Upper lobe of right lung (tissue), 1 donor: ENCODE measurements at places on chromosomes 7 and 10.

GRCh38 chr10:102919246-102919959 is 1.3 kb downstream of the CNNM2 start:
- DNase-seq = peak; percentile 71

DNA sequence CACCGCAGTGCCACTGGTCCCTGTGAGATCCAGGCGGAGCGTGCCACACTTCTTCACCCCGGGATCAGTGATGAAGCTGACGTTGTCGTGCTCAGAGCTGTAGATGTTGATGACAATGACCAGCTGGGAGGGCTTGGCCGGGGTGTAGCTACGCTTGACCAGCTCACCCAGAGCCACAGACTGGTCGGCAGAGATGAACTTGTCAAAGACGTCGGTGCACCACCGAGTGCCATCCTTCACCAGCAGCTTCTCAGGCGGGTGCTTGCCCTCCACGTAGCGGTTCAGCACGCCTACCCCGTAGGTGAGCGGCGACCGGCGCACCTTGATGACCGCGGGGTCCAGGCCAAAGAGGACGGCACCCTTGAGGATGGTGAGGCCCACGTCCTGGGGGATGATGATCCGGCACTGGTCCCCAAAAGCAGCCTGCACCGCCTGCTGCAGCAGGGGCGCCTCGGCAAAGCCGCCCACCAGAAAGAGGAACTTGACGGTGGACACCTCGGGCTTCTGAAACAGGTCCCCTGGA is 54.2 kb downstream of the PNLIPRP2 start:
- DNase-seq = no peak

DNA sequence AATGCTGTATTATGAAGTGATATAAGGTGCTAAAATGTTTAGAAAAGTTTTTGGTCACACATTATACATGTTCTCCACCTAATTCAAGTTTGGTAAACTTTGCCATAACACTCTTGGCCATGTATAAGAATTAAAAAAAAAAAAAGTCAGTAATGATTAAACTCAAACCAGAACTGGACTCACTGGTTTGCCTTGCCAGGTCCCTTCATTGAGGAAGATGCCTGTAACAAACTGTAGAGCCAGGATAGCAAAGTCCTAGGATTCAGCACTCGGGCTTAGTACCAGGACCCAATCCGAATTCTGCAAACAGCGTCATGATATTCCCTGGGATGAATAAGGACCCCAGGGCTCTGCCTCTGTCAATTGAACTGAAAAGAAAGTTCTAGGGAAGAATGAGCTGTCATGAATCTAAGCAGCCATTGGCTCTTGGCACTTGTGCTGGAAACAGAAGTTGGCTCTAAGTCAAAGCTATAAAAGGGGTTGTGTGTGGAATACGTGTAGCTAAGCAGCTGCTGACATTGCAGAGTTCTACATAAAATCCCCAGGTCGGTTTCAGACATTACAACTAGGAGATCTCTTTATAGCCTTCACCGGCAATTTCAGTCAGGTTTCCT is 216.9 kb downstream of the C7orf25 start:
- DNase-seq = no peak

DNA sequence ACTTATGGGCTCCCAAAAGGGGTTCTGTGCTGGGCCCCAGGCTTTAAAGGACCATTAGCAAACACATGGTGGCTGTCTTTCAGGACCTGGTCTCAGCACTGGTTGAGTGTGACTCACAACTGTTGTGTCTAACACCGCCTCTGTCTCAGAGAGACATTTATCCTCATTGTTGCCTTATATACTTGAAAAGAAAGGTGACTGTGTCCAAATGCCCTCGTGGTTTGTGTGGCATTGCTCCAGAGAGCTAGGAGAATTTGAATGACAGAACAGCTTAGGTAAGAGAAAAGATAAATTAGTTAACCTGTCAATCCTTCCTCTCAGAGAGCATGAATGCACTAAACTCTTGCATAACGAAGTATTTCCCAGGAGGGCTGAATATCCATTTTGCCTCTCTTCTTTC is 14.5 kb upstream of the FAM13C start:
- DNase-seq = no peak

DNA sequence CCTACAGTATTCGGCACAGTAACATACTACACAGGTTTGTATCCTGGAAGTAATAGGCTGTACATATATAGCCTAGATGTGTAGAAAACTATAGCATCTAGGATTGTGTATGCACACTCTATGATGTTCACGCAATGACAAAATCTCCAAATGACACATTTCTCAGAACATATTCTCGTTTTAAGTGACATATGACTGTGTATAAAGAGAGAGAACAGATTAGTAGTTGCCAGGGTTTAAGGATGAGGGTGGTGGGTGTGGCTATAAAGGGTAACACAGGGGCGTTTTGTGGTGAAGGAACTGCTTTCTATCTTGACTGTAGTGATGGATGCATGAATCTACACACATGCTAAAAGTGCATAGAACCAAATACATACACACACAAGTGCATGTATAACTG is 101.2 kb downstream of the ARL4A start:
- no peak for DNase-seq

DNA sequence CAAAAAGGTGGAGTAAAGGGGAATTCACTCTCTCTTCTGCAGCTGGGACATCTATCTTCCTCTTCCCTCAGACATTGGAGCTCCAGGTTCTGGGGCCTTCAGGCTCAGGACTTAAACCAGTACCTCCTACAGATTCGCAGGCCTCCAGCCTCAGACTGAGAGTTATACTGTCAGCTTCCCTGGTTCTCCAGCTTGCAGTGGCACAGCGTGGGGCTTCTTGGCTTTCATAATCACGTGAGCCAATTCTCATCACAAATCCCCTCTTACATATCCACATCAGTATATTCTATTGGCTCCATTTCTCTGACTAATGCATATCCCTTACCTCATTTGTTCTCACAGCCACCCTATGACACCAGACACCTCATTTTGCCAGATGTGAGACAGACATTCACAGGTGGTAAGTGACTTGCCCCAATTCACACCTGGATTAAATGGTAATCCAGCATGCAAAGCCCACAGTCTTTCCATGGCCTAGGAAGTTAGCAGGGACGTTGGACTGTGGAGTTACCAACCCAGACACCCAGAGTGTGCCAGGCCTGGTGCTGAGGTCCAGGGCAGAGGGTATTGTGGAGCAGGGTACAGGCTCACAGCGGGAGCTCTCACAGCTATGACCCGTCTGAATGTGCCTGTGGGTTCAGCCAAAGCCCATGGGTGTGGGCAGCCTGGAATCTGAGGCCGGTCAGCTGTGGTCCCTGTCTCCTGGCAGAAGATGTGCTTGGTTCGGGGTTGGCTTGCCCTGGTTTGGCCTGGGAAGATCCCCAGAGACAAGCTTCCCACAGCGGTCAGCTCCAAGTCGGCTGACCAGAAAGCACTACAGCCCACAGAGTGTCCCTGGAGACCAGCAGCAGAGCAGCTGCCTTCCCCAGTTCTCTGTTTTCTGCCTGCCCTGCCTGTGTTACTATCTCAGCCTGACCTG is 18.4 kb upstream of the ZCCHC24 start:
- no peak for DNase-seq

GRCh38 chr7:30327813-30328212 is 43.4 kb downstream of the ZNRF2 start:
- DNase-seq = no peak

GRCh38 chr7:140008755-140009610 is 53.8 kb downstream of the PARP12 start:
- peak; percentile 27 for DNase-seq

GRCh38 chr10:100972904-100973535 is 3.7 kb downstream of the SEMA4G start:
- DNase-seq = no peak

DNA sequence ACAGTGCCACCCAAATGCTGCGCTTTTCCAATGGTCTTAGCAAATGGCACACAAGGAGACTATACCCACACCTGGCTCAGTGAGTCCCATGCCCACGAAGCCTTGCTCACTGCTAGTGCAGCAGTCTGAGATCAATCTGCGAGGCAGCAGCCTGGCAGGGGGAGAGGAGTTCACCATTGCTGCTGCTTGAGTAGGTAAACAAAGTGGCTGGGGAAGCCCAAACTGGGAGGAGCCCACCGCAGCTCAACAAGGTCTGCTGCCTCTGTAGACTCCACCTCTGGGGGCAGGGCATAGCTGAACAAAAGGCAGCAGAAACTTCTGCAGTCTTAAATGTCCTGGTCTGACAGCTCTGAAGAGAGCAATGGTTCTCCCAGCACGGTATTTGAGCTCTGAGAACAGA is 891.2 kb downstream of the PCDH15 start:
- no peak for DNase-seq

GRCh38 chr10:131082201-131082850 is 229.2 kb downstream of the TCERG1L start:
- DNase-seq = no peak

DNA sequence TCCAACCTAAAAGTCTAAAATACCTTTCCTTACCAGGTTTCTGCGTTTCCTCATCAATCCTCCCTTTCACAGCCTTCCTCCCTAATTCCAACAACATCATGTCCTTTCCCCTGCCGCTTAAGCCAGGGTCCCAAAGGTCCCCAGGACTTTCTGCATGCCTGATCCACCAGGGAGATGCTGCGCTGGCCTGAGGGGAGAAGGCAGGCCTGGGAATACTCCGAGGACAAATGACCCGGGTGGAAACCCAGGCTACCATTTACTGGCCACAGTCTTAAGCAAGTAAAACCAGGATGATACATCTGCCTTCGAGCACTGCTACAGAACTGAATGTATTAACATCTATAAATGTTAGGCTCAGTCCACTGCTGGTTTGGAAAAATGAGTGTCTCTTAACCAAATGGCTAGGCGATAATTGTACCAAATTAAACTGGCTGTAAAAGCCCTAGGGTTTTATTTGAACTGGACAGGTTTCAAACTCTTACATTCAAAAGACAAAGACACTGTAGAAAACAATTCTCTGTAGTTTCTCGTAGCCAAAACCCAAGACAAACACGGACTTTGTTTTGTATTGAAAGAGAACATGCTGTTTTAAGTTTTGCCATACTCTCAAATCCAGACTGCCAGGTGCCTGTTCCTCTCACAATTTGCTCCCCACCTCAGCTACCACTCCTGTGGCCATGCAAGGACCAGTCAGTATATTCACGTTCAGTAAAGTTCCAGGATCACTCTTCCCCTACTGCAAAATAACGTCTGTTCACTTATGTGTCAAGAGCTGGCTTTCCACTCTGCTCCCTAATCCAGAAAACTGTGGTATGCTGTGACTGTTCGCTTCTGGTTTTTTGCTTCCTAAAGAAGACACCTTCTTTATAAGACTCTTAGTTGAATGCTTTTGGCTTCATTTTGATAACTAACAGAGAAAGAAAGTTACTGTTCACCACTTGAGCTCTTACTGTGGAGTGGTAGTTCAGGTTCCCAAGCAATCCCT is 145.7 kb downstream of the RNF216 start:
- peak; percentile 28 for DNase-seq

DNA sequence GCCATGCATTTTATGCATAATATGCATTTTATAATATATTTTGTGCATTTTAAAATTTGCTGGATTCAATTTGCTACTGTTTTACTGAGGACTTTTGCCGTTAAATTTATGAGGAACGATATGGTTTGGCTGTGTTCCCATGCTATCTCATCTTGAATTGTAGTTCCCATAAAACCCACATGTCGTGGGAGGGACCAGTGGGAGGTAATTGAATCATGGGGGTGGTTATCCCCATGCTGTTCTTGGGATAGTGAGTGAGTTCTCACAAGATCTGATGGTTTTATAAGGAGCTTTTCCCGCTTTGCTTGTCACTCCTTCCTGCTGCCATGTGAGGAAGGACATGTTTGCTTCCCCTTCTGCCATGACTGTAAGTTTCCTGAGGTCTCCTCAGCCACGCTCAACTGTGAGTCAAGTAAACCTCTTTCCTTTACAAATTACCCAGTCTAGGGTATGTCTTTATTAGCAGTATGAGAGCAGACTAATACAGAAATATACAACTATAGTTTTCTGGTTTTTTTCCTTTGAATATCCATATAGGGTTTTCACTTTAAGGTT is 201.4 kb upstream of the SH2B2 start:
- no peak for DNase-seq

GRCh38 chr7:149020483-149020882 is 7.8 kb downstream of the PDIA4 start:
- no peak for DNase-seq

DNA sequence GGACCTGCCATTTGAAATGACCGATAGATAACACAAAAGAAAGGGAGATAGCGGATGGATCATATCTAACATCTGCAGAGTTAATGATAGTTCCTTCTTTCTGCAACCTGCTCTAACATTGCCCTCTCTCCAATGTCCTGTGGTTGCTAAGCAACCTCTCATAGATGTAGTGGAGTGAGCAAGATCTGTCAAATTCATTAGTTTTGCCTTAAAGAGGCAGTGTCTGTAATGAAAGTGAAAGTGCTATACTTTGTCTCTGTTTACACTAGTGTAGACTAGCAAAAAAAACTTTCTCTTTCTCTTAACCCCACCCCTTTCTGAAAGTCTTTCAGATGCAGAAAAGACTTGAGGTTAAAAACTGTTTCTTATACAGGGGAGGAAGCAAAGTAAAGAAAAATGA is 1196.9 kb downstream of the SORCS3 start:
- no peak for DNase-seq

DNA sequence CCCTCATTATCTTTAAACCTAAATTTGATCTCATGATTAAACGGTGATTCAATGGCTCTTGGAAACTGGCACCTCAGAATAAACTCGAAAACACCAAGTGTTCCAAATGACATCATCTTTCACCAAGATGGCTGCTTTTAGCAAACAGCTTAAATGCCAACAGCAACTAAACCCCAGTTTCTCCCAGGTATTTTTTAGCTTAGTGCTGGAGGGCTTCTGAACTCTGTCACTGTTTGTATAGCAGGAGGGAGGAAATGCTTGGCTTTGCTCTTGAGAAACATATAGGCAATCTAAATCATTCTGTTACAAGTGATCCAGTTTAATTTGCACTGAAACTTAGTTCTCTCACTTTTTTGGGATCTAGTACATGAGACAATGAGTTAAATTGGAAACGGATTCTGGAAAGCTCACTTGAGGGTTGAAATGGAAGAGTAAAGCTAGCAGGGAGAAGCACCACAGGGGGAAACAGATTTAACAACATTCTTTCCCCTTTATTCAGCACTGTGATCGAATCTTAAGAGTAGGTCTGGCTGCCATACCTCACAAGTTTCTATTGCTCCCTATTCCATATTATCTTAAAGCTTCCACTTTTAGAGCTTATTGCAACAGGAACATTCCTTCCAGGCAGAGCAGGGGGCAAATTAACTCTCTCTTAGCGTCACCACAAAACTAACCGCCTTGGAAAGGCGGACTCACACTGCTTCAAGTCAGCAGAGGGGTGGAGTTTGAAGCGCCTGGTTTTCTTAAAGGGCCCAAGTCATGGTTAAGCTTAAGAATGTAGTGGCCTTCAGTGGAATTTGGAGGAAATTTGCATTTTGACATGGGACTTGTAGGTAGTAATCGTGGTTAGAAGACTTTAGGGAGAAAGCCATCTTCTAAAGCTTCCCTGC is 1.8 kb upstream of the CCDC6 start:
- no peak for DNase-seq

GRCh38 chr10:95513008-95513589 is 48.1 kb downstream of the SORBS1 start:
- no peak for DNase-seq

- DNase-seq = no peak
These were observed 270.7 kb downstream of the PARD3 start for GRCh38 chr10:34544400-34544799.

GRCh38 chr10:107083388-107084009 is 81.0 kb downstream of the SORCS1 start:
- no peak for DNase-seq
